CD4-positive, alpha-beta T cell (primary cell): ENCODE measurements at places on chromosomes 2 and 18.

GRCh38 chr2:241063587-241063986, 38.5 kb downstream of the MTERF4 start:
- DNase-seq = no peak

DNA sequence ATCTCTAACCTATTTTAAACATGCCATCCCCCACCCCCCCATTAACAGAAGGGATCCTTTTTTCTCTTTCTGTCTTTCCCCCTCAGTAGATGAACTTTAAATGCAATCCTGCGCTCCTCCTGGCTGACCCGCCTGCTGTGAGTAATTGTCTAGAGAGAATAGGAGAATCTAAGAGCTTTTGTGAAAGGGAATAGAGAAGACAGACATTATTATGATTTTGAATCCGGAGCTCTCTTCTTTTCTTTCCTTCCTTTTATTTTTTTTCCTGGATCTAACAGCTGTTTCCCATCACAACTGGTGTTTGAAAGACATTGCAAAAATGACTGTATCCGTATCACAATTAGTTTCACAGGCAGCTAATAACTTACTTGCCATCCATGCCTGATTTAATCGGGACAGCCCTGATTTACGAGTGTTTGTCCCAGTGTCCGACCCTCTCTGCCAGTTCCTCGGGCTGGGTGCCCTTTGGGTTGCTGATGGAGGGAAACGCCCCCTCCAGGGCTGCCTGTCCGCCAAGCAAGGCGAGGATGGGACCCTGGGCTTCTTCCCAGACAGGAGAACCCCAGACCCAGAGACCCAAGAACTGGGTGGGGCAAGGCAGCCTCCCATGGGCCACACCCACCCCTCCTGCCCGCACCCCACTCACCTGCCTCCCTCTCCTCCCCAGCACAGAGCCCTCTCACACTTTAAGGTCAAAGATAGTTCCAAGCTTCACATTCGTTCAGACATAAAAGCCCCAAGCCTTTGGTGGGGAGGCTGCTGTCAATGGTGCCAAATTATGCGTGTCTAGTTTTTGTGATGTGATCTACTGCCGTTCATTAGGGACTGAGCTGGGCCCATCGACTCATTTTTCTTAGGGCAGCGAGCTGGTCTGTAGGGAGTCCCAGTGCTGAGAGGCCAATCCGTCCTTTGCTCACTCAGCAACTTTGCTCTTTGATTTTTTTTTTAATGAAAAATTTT, 231.7 kb downstream of the ZNF516 start:
- no peak for DNase-seq

DNA sequence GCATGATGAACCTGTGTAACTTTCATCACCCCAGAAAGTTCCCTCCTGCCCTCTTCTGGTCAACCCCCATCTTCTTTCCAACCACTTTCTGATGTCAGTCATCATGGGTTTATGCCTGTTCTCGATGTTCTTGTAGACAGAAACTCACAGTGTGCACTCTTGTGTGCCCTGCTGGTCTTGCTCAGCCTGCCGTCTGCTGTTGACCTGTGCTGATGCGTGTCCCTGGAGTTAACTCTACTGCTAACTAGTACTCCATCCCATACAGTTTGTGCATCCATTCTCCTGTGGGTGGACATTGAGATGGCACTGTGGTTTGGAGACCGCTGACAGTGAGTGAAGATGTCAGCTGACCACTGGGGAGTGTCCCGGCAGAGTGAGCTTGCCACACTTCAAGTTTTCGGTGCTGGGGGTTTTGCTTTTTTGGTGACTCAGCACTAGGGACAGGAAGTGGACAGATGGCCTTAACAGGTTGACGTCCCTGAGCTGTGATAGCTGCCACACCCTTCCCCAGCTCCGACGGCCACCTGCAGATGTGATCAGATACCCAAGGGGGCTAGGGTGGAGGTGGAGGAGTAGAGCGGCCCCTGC, 14.8 kb downstream of the KLHL29 start:
- no peak for DNase-seq

- no peak for DNase-seq
These were observed 84.2 kb upstream of the ASAP2 start for GRCh38 chr2:9122367-9122766.

GRCh38 chr2:170411660-170412059, 233.7 kb downstream of the MYO3B start:
- DNase-seq = no peak

DNA sequence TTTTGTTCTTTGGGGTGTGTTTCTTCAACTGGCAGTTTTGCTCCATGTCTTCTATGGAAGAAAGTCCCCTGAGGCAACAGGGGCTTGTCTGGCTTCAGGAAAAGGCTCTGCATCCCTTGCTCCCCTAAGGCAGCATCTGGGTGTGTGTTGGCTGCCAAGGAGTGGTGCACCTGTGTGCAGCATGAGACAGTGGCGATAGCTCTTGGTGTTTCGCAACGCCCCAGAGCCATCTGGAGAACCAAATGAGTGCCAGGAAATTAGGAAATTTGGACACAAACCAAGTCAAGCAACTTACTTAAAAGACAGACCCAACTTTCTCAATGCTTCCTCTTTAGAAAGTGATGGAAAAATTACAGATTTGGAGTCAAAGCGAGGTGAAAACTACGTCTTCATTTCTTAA, 1044.4 kb upstream of the CNTNAP5 start:
- no peak for DNase-seq

GRCh38 chr2:1462994-1463393, 49.7 kb downstream of the TPO start:
- no peak for DNase-seq

DNA sequence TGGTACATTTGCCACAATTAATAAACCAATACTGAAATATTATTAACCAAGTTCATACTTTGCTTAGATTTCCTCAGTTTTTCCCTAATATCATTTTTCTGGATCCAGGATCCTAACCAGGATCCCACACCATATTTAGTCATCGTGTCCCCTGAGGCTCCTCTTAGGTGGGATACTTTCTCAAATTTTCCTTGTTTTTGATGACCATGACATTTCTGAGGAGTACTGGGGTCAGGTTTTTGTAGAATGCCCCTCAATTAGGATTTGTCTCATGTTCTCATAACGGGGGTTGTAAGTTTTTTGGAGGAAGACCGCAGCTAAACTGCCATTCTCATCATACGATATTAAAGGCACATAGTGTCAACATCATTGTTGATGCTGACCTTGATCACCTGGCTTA, 15.5 kb upstream of the ERCC3 start:
- no peak for DNase-seq

DNA sequence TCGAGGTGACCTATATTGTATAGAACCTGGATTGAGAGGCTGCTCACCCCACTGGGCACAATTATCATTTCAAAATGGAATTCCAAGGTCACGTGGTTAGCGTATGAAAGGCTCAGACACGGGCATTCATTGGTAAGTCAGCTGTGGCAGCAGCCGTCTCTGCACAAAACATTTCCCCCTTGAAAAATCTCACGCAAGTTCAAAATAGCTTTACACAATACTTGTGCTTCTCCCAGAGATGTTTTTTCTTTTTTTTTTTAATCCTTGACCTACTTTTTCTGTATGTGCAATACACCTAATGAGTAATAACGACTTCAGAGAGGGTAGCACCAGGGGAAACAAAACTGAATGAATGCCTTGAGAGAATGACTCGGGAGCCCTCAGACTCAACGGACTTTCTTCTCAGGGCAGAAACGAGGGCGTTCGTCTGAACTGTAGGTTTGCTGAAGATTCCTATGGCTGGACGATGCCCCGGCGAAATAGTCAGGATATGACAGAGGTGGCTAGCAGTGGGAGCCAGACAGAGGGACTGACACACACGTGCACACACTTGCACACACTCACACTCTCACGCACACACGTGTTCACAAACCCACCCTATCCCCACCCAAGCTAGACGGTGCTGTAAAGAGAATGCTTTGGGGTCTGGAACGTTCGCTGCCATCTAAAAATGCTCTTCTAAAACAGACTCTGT, 77.8 kb downstream of the PDCL3 start:
- no peak for DNase-seq

DNA sequence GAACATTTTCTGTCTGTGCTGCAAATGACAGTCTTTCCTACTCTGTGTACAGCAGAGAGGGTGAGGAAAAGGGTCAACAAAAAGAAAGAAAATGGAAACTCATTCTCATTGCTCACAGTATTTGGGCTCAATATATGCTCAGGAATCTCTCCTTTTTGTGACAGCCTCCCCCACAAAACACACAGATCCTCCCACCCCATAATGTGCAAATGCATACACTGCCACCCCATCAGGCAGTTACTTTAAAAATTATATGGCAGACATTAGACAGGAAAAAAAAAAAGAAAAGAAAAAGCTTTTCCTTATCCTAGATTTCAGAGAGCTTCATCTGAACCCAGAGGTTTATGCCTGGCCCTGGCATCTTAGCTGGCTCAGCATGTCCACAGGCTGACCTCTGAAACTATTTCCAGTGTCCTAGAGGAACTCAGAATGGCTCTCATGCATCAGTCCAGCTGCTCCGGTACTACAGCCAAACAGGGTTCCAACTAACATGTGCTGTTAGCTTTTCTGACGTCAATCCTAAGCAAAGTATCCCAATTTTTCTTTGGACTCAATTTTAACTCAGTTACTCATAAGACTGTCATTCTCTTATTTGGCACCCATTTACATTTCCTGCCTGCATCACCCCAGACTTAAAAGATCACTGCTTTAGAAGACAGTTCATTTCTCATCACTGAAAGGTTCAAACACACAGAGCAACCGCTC, 105.9 kb downstream of the RBMS1 start:
- DNase-seq = no peak

- DNase-seq = no peak
These were observed 638 bp downstream of the ST3GAL5 start for GRCh38 chr2:85888020-85888683.

DNA sequence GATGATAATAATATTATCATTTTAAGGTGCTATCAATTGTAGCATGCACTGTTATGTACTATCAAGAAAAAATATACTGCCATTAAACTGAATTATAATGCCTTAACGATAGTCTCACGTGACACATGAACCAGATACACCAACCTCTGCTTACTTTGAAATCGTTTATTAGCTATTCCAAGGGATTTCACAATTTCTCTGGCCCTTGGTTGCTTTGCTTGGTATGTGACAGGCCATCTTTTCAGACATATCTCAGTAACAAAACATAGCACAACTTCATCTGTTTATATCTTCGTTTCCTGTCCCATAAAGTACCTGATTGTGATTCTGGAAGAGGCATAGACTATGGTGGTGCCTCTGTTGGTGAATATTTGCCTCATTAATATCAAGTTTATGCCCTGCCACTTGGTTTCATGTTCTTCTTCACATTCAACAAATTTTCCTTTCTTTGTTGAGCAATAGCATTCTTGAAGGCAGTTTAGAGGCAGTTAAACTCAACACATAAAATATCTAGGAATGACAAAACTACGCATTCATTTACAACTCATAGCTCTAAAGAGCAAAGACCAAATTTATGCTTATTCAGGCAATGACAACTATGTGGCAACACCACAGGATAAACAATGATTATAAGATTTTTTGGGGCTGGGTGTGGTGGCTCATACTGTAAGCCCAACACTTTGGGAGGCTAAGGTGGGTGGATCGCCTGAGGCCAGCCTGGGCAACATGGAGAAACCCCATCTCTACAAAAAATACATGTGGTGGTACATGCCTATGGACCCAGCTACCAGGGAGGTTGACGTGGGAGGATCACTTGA, 84.3 kb downstream of the MCFD2 start:
- no peak for DNase-seq

- peak; percentile 74 for DNase-seq
These were observed 21.6 kb upstream of the SLC20A1 start for GRCh38 chr2:112623913-112624777.

DNA sequence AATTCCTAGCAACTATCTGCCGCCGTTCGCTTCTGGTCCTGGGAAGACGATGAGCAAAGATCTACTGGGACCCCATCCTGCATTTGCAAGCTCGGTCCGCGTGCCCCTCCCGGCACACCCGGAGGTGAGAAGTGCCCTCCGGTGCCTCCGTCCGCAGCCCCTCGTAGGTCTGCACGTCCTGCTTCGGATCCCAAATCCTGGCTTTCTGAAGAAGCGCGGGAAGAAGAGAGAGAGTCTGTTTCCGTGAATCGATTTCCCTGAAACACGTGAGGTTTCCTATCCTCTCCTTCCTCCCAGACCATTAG, 5.0 kb upstream of the OSR1 start:
- DNase-seq = no peak

DNA sequence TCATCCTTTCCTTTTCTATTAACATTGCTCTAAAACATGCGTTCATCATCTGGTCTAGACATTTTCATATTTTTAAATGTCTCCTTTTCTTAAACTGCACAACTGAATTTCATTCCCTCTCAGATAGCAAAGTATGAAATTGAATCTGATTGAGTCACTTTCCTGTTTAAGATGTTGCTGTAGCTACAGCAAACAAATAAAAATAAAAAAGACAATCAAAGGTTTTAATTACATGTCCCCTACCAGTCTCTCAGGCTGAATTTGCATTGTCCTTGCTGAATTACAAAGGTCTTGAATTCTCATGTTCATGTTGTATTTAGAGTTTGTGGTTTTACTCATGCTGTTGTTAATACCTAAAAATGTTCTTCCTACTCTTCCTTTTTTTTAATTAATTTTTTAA, 537.9 kb upstream of the LRATD1 start:
- DNase-seq = no peak

GRCh38 chr2:221758076-221758475, 186.0 kb upstream of the EPHA4 start:
- no peak for DNase-seq

DNA sequence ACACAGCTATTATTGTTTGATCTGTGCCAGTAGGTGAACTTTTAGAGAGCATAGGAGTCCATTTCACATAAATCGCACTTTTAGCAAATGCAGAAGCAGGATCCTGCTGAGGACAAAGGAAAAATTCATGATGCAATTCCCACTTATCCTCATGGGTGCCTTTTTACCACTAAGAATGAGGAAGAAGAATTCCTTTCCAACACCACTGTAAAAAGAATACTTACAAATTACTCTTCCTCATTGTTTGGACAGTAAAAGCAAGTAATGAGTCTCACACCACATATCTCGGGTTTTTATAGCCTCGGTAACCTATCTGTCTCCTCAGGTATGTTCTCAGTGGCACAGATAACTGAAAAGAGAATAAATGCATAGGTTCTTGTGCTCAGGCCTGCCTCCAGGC, 238.5 kb downstream of the MTX2 start:
- no peak for DNase-seq

DNA sequence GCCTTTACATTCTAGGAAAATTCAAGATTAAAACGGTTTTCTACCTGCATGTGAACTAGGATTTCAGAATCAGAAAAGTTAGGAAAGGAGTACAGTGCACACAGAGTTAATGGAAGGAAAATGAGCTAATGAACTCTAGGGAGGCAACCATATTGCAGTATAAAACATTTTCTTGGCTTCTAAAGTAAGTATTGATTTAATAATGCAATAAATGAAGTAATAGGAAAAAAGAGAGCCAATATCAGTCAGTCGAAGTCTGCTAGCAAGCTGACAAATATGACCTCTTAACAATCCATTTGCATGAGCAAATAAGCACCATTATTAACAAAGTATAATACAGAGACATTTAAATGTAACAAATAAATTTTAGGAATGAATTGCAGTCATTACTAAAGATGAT, 80.2 kb upstream of the COL3A1 start:
- no peak for DNase-seq

GRCh38 chr2:174121612-174122011, 126.7 kb downstream of the OLA1 start:
- no peak for DNase-seq
